ENCODE measurements at places on chromosomes 13 and 19. TPM values are rescaled to one million over a fixed set of nuclear protein-coding genes. Genes with fewer than 3 reads are reported as not detected.

- H3K27ac ChIP-seq: no peak within 1 kb of the TSS
- H3K4me1 ChIP-seq: peaks cover 7% of the 10 kb centered on the region
- DNase-seq: no peak
- peaks cover 71% of the 10 kb centered on the region for H3K27me3 ChIP-seq
- H3K4me3 ChIP-seq: no peak within 1 kb of the TSS
These were observed at the start of gene ATCAY for GRCh38 chr19:3880471-3881271. ATCAY (plus strand) TSS chr19:3880685; CDS start chr19:3885768, 5,083 bp downstream.

DNA sequence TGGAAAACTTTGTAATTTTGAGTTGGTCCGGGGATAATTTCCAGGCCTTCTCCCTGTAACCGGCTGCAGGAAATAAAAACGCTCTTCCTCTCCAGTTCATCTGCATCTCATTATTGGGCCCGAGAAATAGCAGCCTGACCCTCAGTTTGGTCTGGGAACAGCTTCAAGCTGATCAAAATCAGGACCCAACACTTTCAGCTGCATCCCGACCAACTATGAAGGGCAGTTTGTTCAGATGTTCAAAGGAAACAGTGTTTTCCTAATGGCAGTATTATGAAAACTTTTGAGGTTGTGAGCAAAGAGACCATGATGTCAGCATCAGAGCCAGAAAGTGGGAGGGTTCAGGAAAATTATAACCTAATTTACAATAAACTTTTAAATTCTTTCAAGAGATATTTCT, 35.7 kb downstream of the STK24 start:
- H3K36me3 ChIP-seq: no peaks in the 10 kb centered on the region
- peak overlapping the region; percentile 54 for H3K27ac ChIP-seq
- H3K27me3 ChIP-seq: no peaks in the 10 kb centered on the region

GRCh38 chr19:44517146-44517545, 12.3 kb downstream of the CEACAM20 start:
- no peak overlapping the region for H3K27ac ChIP-seq
- H3K36me3 ChIP-seq: no peaks in the 10 kb centered on the region
- no peak for DNase-seq
- no peak overlapping the region for H3K4me3 ChIP-seq
- H3K4me1 ChIP-seq: no peaks in the 10 kb centered on the region
- no peaks in the 10 kb centered on the region for H3K27me3 ChIP-seq

DNA sequence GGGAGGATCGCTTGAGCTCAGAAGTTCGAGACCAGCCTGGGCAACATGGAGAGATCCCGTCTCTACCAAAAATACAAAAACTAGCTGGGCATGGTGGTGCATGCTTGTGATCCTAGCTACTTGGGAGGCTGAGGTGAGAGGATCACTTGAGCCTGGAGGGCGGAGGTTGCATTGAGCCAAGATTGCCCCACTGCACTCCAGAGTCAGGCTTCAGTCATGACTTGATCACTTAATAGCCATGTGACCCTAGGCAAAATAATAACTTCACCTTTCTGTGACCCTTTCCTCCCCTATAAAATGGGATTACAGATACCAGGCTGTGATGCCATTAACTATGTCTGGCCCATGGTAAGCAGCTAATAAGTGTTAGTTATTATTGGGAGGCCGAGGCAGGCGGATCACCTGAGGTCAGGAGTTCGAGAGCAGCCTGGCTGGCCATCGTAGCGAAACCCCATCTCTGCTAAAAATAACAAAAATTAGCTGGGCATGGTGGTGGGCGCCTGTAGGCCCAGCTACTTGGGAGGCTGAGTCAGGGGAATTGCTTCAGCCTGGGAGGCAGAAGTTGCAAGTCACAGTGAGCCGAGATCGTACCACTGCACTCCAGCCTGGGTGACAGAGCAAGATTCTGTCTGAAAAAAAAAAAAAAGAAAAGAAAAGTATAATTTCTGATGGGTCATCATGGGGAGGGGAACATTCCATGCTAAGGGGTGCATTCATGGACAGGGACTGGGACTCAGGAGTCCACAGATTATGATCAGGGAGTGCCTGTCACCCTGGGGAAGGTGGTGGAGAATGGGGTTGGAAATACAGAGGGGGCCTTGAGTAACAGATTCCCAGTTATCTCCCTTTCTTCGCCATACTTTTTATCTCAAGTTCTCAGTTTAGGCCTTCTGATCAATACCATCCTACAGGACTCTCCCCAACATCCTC, 15.5 kb downstream of the TPM4 start:
- no peak for DNase-seq
- H3K4me1 ChIP-seq: no peaks in the 10 kb centered on the region
- H3K27ac ChIP-seq: peak overlapping the region; percentile 99
- H3K27me3 ChIP-seq: no peaks in the 10 kb centered on the region

GRCh38 chr13:97875911-97876310, 77.6 kb upstream of the IPO5 start:
- no peak overlapping the region for H3K27ac ChIP-seq
- peaks cover 6% of the 10 kb centered on the region for H3K4me1 ChIP-seq
- no peak overlapping the region for H3K4me3 ChIP-seq
- H3K36me3 ChIP-seq: no peaks in the 10 kb centered on the region
- H3K27me3 ChIP-seq: no peaks in the 10 kb centered on the region

DNA sequence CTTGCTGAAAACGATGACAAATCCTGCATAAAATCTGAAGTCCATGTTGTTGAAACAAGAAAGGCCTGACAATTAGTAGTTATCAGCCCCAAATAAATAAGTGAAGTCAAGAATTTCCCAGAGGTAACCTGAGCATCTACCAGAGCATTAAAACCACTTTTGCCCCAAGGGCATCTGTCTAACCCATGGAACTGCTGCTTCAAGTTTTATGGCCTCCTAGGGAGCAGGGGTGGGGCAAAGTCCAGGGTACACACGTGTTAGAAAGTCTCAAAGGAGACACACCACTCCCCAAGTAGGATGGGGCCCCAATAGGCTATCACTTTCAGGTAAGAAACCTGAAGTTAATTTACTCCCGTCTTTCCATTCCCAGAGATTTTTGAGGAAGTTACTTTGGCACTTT, 81.1 kb downstream of the CACNA1A start:
- H3K36me3 ChIP-seq: no peaks in the 10 kb centered on the region
- no peaks in the 10 kb centered on the region for H3K27me3 ChIP-seq
- H3K27ac ChIP-seq: no peak overlapping the region
- no peak overlapping the region for H3K4me3 ChIP-seq
- no peaks in the 10 kb centered on the region for H3K4me1 ChIP-seq
- DNase-seq: no peak

DNA sequence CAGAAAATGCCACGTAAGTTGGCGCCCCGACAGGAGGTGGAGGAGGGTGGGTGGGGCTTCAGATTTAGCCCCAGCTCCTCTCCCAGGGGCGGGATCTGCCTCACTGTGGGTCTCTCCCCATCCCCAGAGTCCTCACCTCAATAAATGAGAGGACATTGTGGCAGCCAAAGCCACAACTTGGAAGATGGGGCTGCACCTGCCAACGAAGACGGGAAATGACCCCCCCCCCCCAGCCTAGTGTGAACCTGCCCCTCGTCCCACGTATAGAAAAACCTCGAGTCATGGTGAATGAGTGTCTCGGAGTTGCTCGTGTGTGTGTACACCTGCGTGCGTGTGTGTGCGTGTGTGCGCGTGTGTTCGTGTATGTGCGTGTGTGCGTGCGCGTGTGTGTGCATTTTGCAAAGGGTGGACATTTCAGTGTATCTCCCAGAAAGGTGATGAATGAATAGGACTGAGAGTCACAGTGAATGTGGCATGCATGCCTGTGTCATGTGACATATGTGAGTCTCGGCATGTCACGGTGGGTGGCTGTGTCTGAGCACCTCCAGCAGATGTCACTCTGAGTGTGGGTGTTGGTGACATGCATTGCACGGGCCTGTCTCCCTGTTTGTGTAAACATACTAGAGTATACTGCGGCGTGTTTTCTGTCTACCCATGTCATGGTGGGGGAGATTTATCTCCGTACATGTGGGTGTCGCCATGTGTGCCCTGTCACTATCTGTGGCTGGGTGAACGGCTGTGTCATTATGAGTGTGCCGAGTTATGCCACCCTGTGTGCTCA, 1.5 kb upstream of the TRAPPC5 start:
- no peak overlapping the region for H3K27ac ChIP-seq
- DNase-seq: no peak
- H3K36me3 ChIP-seq: no peaks in the 10 kb centered on the region
- peaks cover 16% of the 10 kb centered on the region for H3K4me1 ChIP-seq
- peaks cover 15% of the 10 kb centered on the region for H3K27me3 ChIP-seq

- H3K27me3 ChIP-seq: no peaks in the 10 kb centered on the region
- peak overlapping the region; percentile 39 for H3K27ac ChIP-seq
- peak; percentile 92 for DNase-seq
These were observed 13.1 kb downstream of the GRAMD1A start for GRCh38 chr19:35013041-35013819.

DNA sequence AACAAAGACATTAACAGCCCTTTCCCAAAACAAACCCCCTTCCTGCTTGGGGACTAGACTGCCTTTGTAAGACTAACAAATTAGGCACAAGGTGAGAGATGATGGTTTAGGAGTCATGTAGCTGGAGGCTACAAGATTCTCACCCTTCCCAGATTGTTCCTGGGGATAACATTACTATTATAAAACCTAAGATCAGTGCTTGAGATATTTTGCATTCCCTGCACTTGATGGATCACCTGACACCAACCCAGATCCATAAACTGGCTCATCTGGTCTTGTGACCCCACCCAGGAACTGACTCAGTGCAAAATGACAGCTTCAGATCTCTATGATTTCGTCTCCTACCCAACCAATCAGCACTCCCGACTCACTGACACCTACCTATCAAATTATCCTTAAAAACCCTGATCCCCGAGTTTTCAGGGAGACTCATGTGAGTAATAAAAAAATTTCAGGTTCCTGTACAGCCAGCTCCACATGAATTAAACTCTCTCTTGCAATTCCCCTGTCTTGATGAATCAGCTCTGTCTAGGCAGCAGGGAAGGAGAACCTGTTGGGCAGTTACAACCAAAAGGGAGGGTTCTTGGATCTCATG, 2.4 kb upstream of the ZNF616 start:
- H3K27me3 ChIP-seq: no peaks in the 10 kb centered on the region
- H3K36me3 ChIP-seq: no peaks in the 10 kb centered on the region
- no peak overlapping the region for H3K4me3 ChIP-seq
- no peak for DNase-seq
- no peak overlapping the region for H3K27ac ChIP-seq

- H3K4me3 ChIP-seq: no peak overlapping the region
- no peak overlapping the region for H3K27ac ChIP-seq
- H3K4me1 ChIP-seq: no peaks in the 10 kb centered on the region
- H3K36me3 ChIP-seq: no peaks in the 10 kb centered on the region
- no peak for DNase-seq
- no peaks in the 10 kb centered on the region for H3K27me3 ChIP-seq
These were observed 12.4 kb upstream of the ELAVL1 start for GRCh38 chr19:8017808-8018207.

GRCh38 chr13:53612200-53612599, 583.6 kb downstream of the OLFM4 start:
- DNase-seq: no peak
- H3K27ac ChIP-seq: no peak overlapping the region
- H3K27me3 ChIP-seq: no peaks in the 10 kb centered on the region
- H3K4me3 ChIP-seq: no peak overlapping the region
- no peaks in the 10 kb centered on the region for H3K36me3 ChIP-seq

ZNF154 gene
- polyA plus RNA-seq: not detected

GRCh38 chr19:45472563-45473366, 5.0 kb downstream of the FOSB start:
- no peaks in the 10 kb centered on the region for H3K4me1 ChIP-seq
- no peaks in the 10 kb centered on the region for H3K27me3 ChIP-seq
- DNase-seq: no peak
- no peak overlapping the region for H3K27ac ChIP-seq
- H3K36me3 ChIP-seq: no peaks in the 10 kb centered on the region
- H3K4me3 ChIP-seq: no peak overlapping the region

- H3K4me3 ChIP-seq: no peak overlapping the region
- no peak for DNase-seq
- H3K36me3 ChIP-seq: no peaks in the 10 kb centered on the region
- H3K27me3 ChIP-seq: no peaks in the 10 kb centered on the region
These were observed 4.1 kb downstream of the FRY start for GRCh38 chr13:32035716-32036115.

- H3K27me3 ChIP-seq: no peaks in the 10 kb centered on the region
- no peaks in the 10 kb centered on the region for H3K4me1 ChIP-seq
- no peak overlapping the region for H3K27ac ChIP-seq
- peaks cover 28% of the 10 kb centered on the region for H3K36me3 ChIP-seq
- no peak for DNase-seq
These were observed 14.1 kb downstream of the NUCB1 start for GRCh38 chr19:48914181-48914580.

- DNase-seq: no peak
- H3K36me3 ChIP-seq: no peaks in the 10 kb centered on the region
- no peaks in the 10 kb centered on the region for H3K4me1 ChIP-seq
- H3K27me3 ChIP-seq: no peaks in the 10 kb centered on the region
- no peak overlapping the region for H3K4me3 ChIP-seq
These were observed 239.4 kb downstream of the TEX29 start for GRCh38 chr13:111559612-111560403.

MADCAM1 gene
- polyA plus RNA-seq: 0.46 TPM

GNA15 gene
- polyA plus RNA-seq: 5.1 TPM

DNA sequence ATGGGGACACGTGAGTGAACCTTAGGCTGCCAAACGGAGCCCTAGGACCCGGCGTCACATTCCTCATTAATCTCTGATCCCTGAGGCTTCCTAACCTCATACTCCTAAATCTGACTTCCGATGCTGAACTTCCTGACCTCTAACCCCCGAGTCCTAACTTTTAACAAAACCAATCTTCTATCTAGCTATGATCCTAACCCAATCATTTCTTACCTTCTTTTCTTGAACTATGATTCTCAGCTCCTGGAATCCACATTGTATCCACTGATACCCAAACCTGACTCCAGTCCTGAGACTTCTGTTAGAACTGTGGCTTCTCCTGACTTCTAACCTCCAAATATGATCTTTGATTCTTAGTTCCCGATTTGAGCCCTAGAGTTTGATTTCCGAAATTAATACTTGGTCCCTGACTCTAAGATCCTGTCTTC, 447 bp downstream of the NFKBIB start:
- no peaks in the 10 kb centered on the region for H3K27me3 ChIP-seq
- no peaks in the 10 kb centered on the region for H3K36me3 ChIP-seq
- peak overlapping the region; percentile 66 for H3K4me3 ChIP-seq

- no peaks in the 10 kb centered on the region for H3K36me3 ChIP-seq
- no peak overlapping the region for H3K4me3 ChIP-seq
- H3K27ac ChIP-seq: no peak overlapping the region
These were observed 17.0 kb downstream of the F10 start for GRCh38 chr13:113139577-113139976.

FLT3LG gene
- 14.9 TPM for polyA plus RNA-seq
